ENCODE measurements at places on chromosomes 5 and 9.

GRCh38 chr5:10286162-10286861 lies 21.4 kb downstream of the CMBL start:
- DNase-seq, result no peak

- DNase-seq, result no peak
Observed at GRCh38 chr9:88291856-88292255, 96.4 kb upstream of the SPIN1 start.

- DNase-seq, result no peak
Observed at GRCh38 chr5:83919071-83920041, 198.7 kb upstream of the HAPLN1 start.

DNA sequence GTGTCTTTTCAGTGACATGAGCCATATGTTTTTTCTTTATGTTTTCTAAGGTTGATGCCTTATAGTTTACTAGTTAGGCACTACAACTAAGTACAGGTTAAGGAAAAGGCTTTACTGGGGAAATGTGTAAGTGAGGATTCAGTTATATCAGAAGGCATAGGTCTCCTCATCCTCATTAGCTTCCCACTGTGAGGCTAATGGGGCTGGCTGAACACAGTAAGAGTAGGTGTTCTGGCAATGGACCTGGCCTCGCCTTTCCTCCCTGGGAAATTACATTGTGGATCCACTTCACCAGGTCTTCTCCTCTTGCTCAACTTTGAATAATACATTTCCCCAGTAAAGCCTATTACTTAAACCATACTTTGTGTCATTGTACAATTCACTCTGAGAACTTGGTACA lies 225.5 kb downstream of the PTPRD start:
- DNase-seq, result no peak

DNA sequence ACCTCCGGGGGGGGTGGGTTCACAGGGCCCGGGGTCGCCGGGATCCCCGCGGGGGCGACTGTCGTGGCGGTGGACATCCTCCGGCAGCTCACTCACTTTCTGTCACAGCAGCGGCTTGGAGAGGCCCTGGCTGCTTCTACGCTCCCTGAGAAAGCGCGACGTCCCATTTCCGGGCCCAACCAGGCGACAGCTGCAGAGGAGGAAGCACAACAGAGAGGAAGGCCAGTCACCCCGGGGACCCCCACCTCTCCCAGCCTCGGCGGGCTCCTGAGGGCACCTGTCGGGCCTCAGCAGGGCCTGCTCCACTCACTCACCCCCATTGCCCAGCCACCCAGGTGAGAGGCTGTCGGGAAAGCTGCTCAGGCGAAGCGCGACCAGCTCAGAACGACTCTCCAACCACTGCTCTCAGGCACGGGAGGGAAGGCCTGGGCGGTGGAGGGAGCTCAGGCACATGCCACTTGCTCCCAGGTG lies 14.4 kb downstream of the BRD3 start:
- DNase-seq, result no peak

DNA sequence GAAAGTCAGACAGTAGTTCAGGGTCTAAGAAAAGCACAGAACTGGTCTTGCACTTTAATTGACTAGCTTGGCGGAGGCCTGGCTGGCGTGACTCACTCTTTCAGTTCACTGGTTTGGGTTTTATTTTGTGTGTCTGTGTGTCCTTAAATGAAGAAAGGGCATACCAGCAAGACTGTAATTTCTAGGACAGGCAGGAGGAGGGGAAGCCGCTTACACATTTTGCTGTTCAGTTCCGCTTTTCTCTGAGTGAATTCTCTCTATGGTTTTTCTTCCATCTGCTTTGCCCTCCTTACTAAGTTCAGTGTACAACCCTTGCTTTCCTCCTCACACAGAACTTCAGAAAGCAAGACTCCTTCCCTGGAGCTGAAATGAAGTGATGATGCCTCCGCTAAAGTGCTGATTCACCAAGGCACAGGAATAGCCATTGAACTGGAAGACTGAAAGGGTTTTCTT lies 150.8 kb downstream of the MEF2C start:
- no peak for DNase-seq

DNA sequence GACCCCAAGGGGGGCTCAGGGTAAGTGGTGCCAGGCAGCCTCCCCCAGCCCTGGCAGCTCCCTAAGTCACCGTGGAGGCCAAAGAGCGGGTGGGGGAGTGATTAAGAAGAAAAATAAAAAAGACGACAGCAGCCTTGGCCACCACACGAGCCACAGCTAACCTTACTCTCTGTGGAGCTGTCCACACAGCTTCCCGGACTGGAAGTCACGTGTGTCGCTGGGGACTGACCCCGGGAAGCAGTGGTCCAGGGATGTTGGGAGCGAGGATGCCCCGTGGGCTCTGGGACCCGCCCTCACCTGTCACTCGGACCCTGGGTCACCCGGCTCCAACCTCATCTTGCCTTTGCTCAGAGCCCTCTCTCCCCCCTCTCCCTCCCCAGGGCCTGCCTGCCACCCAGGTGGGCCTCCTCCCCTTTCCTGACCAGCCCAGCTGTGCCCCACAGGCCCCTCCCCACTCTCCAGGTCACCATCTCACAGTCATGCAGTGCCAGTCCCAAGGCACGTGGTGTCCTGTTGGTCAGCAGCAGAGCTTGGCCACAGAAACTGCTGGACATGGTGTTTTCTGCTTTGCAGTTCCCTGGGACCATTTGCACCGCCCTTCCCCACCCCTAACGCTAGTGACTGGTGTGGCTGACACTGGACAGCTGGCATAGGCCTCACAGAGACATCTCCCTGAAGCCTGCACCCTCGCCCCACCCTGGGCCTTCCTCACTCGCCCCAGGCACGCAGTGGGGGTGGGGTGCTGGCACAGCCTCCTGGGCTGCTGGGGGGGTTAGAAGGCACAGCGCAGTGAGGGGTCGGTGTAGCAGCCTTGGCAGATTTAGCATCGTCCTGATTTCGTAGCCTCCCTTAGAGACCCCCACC lies 9.8 kb upstream of the EXOC3 start:
- no peak for DNase-seq

- DNase-seq, result no peak
Observed at GRCh38 chr5:175809531-175810121, 61.8 kb upstream of the CPLX2 start.

DNA sequence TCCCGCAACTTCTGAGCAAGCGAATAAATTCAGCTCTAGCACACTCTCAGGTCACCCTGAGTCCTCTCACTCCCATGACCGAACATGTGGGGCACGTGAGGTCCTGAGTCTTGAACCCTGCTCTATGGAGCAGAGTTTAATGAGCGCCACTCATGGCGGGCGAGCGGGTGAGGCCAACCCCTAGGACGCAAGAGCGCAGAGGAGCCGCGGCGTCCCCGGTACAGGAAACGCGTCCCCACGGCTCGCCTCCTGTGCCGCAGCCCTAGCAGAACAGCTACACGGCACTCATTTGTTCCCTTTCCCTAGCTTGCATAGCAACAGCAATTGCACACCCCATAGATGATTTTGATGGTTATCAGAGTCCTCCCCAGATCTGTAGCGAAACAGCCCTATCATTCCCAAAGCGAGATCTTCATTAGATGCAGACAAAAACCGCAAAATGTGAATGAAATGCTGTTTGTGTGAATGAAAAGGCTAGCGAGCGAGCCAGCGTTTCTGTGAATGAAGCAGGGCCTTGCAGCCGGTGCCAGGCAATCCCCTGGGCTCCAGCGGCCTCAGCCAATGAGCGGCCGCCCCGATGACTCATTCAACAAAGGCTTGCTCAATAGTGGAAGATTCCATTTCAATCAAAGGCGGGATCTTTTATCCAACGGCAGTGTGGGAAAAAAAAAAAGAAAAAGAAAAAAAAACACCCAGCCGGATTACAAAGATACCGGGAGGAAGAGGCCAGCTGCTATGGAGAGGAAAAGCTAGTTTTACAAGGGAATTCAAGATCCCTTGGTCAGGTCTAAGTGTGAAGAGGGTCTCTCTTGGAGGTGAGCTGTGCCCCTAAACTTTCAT lies 1.5 kb upstream of the SHC3 start:
- no peak for DNase-seq

DNA sequence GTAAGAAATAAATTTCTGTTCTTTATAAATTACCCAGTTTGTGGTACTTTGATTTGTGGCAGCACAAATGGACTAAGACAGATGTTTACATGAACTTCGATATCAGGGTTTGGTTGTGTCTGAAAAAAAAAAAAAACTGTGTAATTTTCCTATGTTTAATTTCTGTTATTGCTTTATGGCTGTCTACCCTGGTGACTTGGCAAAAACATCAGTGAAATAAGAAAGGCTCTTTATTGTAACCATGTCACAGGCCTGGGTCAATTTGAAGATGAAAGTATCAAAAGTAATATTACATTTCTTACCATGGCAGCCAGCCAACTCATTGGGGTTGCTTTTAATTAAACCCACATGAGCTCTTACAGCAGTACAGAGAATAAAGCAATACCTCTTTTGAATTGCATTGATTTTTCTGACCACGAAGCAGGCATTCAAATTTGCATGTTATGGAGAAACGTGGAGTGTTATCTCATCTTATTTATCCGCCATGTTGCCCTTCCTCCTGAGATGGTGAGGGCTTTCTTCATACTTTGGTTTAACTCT lies 20.6 kb upstream of the SV2C start:
- DNase-seq, result no peak

DNA sequence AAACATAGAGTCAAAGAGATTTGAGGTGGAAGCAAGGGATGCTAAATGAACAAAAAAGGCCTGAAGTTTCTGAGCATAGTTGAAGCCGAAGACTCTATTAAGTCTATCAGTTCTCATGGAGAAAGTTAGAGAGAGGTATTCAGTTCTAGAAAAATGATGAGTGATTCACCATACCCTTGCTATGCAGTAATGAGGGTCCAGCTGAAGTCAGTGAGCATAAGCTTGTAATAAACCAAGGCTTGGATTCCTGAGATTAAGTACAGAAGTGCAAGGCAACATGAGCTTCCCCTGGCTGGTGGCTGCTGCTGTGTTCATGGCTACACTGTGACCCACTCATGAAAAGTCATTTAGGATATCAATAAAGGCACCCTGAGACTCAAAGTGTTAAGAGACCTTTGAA lies 129.7 kb upstream of the MTAP start:
- no peak for DNase-seq

GRCh38 chr9:137167747-137168572 lies 1.9 kb downstream of the LRRC26 start:
- DNase-seq, result no peak

DNA sequence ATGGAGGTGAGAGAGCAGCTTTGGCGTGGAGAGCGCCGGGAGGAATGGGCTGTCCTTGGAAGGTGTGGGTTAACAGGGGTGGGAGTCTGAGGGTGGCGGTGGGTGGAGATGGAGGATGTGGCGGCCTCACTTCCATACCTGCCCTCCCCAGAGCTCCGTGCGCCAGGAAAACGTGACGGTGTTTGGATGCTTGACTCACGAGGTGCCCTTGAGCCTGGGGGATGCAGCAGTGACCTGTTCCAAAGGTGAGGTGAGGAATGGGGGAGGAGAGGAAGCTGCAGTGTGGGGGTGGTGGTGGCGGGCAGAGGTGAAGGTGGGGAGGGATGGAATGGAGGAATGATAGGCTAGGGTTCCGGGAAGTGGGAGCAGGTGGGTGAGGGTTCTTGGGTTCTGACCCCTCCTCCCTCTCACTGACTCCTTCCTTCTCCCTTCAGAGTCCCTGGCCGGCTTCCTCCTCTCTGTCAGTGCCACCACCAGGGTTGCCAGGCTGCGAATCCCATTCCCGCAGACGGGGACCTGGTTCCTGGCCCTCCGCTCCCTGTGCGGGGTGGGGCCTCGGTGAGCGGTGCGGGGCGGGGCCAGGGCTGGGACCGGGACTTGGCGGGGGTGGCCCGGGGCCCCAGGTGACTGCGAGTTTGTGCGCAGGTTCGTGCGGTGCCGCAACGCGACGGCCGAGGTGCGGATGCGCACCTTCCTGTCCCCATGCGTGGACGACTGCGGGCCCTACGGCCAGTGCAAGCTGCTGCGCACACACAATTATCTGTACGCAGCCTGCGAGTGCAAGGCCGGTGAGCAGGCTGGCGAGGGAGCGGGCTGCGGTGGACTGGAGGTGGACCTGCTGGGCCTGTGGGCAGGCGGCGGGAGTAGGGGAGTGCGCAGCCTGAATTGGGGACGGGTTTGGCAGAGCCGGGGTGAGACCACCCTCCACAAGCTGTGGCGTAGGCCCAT lies 17.1 kb downstream of the TMEM8B start:
- DNase-seq, result no peak

GRCh38 chr5:36156121-36156601 lies 4.2 kb downstream of the SKP2 start:
- DNase-seq, result no peak

DNA sequence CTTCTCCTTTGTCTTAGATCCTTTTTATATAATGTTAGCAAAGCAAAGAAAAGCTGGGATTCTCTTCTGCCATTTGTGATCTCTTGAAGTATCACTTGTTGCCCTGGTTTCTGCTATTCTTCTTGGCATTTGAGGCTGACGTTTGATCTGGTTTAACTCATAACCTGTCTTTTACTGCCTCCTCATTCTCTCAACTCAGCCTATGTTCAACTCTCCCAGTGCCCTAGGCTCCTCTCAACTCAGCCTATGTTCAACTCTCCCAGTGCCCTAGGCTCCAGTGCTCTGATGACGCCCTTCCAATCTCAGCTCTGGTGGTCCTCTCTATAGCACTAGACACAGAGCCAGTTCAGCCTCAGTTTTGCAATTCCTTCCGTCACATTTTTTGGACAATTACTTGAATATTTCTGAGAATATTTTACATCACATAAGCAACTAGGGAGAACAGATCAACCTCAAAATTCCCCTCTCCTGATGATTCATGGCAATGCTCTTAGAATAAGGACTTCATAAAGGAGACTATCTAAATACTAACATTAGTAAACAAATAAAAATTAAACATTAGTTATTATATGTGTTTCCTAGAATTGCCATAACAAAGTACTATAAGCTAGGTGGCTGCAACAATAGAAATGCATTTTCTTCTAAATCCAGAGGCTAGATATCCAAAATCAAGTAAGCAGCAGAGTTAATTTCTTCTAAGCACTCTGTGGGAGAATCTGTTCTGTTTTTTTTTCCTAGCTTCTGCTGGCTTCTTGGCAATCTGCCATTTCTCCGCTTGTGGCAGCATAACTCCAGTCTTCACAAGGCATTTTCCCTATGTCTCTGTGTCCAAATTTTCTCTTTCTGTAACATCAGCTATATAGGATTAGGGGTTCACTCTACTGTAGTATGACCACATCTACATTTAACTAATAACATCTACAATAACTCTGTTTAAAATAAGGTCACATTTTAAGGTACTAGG lies 662.1 kb upstream of the FTMT start:
- no peak for DNase-seq
